ENCODE measurements at places on chromosomes 2 and 18.

- DNase-seq: no peak
These were observed 24.3 kb downstream of the PTMA start for GRCh38 chr2:231732604-231733003.

DNA sequence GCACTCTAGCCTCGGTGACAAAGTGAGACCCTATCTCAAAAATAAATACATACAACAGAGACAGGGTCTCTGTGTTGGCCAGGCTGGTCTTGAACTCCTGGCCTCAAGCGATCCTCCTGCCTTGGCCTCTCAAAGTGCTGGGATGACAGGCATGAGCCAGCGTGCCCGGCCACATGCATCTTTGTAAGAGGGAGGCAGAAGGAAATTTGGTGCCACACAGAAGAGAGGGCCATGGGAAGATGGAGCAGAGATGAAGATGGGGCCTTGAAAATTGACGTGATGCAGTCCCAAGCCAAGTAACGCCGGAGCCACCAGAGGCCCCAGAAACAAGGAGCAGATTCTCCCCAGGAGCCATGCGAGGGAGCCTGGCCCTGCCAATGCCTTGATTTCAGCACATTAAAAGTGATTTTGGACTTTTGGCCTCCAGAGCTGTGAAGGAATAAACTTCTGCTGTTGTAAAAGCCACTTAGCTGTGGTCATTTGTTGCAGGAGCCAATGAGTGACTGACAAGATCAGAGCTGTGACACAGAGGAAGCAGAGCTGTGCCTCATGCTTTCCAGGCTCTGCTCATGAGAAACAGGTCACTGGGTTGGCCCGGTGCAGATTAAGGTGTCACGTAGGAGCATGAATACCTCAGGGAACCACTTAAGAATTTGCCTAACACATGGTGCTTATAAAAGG lies 2.7 kb upstream of the SLC66A2 start:
- no peak for DNase-seq

DNA sequence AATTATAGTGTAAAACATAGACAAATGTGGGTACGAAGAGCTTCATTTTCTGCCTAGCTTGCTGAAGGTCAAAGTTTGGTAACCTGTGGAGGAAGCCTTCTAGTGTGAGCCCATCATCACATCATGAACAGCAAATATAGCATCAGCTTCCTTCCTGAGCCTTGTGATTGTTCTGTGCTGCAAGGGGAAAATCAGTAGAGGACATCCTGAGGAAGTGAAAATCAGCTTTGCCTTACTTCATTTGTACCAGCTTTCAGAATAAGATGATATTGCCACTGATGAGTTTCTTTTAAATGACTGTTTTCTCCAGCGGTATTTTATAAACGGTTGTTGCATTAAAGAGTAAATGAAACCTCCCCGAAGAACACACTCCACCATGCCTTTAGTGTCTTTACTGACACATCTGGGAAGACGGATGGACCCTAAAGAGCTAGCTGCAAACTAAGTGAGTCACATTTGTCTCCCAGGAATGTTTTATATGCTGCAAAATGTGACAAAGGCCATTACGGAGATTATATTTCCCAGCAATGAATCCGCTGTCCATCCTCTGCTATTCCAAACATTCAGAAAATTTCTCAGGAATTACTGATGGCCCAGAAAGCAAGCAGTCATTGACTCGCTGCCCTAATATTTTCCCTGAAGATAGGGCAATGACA lies 1272.8 kb downstream of the SUCLG1 start:
- no peak for DNase-seq

DNA sequence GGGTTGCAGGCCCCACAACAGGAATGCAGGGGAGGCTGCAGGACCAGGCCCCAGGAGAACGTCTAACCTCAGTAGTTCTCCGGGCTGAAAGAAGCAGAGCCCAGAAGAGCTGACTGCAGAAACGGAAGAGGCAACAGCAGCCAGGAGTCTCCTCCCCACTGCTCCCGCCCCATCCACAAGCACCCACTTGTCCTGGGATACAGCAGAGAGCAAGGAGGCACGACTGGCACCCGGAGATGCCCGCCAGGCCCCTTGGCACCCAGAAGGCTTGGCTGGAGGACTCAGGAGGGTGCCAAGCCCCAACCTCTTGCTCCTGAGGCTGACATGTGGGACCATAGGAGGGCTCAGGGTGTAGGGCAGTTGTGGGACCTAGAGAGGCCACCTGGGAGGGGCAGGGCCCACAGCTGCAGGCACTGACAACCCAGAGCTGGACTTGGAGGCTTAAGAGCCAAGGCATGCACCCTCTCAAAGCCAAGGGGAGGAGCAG lies 29.0 kb upstream of the TNS1 start:
- no peak for DNase-seq

GRCh38 chr2:154638783-154639182 lies 59.7 kb upstream of the KCNJ3 start:
- no peak for DNase-seq

DNA sequence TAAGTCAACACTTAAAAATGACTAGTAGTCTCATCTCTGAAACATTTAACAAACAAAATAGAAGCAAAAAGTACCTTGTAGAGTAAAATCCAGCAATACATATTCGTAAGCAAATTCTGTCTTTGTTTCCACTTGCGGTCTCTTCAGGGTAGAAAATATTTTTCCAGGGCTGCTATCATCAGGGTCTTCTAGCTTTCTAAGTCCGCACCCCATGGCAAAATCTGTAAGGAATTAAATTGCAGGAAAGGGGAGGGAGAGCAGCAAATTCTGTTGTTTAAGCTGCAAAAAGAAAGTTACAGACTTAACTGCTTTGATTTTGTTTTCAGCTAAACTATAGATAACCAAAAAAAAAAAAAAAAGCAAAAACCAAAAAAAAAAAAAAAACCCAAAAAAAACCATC lies at the start of gene RFTN2:
Gene RFTN2 (minus strand): TSS at position 342 of the 400 bp plus-strand sequence. CDS start 129 bp downstream, at position 213.
- DNase-seq: no peak

DNA sequence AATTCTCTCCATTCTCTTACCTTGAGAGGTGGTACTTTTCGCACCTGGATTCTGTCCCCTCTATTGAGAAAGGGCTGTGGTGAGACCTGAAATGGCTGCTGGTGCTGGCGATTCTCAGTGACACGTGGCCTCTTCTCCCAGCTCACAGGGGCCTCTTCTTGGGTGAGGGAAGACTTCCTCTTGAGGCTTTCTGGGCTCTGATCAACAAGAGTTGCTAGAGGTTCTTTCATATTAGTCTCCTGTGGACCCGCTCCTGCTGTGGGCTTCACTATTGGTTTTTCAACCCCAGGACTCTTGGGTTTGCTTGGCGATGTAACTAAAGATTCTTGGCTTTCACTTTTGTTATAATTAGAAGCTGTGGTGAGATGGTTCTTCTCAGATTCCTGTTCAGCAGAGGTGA lies 76.3 kb upstream of the DTNB start:
- DNase-seq: no peak

GRCh38 chr2:153169609-153170008 lies 309.0 kb downstream of the RPRM start:
- DNase-seq: no peak

DNA sequence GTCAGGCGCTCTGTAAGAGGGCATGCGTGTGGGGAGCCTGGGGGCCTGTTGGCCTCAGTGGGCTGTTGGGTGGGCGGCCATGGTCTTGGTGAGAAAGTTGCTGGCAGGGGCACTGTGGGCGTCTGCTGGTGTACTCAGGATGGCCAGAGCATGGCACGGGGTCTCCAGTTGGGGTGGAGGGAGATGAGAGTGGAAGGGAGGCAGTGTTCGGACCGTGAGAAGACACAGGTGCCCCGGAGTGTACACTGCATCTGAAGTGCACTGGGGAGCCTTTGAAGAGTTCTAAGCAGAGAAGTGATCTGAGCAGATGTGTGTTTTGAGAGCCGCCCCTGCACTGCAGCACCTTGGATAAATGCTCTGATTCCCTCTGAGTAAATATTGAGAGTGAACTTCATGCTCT lies 150.8 kb downstream of the LDLRAD4 start:
- no peak for DNase-seq

GRCh38 chr2:240645801-240646175 lies 20.5 kb downstream of the GPR35 start:
- DNase-seq: no peak

- DNase-seq: no peak
These were observed at the start of gene FSIP2 for GRCh38 chr2:185738679-185739472. Gene FSIP2 (plus strand): TSS chr2:185738804. CDS start chr2:185738895, 91 bp downstream.

GRCh38 chr2:140422759-140423158 lies 1642.6 kb upstream of the NXPH2 start:
- no peak for DNase-seq

DNA sequence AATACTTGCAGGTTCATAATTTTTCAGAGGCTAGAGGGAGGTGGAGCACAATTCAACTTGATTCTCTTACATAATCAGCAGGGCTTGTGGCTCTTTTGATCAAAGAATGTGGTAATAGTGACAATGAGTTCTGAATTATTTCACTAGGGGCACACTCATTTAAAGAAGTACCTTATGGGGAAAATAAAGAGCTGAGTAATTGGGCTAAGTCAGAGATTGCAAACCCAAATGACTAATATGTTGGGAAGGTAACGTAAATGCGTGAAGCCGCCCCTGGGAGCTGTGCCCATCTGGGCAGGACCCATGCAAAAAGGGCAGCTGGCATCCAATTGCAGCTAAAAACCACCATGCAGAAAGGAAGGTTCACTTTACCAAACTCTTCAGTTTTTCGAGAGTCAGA lies 35.3 kb downstream of the NCKAP5 start:
- no peak for DNase-seq

- no peak for DNase-seq
These were observed at the start of gene EN1 for GRCh38 chr2:118846953-118847761. Gene EN1 (minus strand): TSS chr2:118847648. CDS start chr2:118847167, 481 bp downstream.

Measured in stimulated activated CD4-positive, alpha-beta T cell treated with anti-CD3 and anti-CD28 coated beads, TNF-alpha, amount 100 ng/mL, for 4 hours (primary cell).